ENCODE measurements at places on chromosomes 3 and 15.

DNA sequence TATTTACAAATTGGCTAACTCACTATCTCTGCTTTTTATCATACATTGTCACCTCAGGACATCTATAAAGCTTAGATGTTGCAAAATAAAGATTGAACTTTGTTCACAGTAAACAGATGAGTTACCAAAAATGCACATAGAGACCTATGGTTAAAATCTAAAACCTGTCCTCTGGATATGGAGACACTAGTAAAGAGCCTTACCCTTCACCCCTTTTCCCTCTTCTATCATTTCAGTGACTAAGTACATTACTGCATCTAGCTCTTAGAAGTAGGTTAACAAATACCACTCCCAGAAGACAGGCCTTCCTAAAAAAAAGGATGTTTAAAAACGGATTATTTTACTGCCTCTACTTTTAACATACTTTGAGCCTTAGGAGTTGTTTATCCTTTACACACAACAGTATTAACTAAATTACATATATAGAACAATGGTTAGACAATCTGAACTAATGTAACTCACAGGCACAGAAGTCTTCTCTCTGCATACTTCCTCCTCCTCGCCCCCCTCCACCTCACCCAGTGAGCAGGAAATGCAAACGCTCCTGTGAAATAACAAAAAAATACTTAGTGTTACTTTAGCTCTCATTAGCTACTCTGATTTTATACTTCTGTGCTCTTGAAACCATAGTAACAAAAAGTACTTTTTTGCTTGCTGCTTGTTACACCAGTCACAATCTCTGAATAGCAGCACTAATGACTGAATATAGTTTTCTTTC lies 23.3 kb downstream of the IREB2 start:
- no peak for DNase-seq

GRCh38 chr3:107999215-107999775 lies 91.5 kb downstream of the CD47 start:
- DNase-seq = no peak

DNA sequence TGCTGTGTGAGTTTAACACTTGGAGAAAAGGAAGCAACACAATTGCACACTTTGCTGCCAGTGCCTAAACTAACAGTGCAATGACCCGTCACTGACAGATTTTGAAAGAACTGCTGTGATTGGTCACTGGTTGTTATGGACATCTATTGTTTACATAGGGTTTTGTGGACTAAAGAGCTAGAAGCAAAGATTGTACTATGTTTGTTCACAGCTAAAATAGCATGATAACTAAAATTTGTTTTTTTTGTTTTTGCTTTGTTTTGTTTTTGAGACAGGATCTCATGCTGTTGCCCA lies 112.4 kb upstream of the GOLGA8J start:
- no peak for DNase-seq

DNA sequence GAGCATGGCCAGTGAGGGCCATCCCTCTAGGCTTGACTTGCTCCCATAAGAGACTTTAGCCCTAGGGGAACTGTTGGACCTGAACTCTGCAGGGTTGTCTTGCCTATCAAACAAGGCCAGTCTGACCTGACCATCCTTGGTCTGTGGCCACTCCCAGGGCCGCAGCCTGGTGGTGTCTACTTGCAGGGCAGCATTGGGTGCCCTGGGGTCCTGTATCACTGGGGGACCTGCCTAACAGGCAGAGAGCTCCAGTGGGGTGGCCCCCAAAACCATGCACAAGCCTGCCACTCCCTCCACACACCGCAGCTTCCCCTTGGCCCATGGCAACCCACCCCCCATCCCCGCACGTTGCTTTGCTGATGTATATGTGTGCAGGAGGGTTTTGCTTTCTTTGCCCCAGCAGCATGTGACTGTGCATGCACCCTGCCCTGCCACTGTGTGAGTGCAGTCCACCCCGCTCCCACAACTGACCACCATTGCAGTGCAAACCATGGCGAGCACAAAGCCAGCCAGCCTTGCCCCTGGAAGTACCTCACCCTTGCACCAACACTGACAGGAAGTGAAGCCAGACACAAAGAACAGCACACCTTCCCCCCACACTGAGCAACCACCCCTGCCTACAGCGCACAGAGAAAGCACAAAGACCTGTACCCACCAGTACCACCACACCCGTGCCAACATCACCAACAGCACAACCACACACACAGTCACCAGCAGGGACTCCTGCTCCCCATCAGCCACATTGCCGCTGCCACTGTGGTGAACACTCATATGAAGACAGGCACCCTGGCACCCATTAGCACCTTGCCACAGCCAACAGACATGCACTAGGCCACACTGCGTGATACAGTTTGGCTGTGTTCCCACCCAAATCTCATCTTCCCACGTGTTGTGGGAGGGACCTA lies 88.8 kb downstream of the SENP7 start:
- DNase-seq = no peak

DNA sequence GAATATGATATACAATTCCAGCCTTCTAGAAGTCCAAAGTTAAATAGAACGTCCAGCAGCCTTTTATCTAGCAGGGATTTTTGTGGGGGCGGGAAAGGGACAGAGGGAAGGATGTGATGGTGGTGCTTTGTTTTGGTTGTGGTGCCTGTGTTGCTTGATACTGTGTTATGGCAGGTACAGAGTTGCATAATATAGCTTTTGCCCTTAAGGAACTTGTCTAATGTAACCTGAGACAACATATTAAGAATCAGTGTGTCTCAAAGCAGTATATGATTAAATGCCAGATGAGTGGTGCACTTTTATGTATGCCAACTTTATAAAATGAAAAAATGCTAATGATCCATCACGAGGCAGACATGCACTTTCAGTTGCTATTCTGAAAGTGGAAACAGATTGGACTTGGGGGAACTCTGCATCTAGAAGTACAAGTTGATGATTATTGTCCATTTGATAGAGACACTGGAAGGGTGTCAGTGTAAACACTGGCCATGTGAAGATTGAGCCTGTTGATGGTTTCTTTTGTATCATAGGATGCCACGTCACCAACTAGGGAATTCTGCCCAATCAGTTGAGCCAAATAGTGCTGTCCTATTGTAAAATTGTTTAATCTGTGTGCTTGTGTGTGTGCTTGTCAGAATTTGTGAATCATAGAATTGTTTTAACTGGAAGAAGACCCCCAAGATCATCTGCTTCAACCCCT lies 23.0 kb downstream of the NEO1 start:
- no peak for DNase-seq

- DNase-seq = no peak
These were observed 87.1 kb downstream of the ADAMTS17 start for GRCh38 chr15:100254691-100255090.

- DNase-seq = peak; percentile 92
These were observed 143.2 kb upstream of the PRR20G start for GRCh38 chr3:127431066-127431465.

GRCh38 chr3:57256844-57257243 lies 29.3 kb downstream of the APPL1 start:
- DNase-seq = no peak

DNA sequence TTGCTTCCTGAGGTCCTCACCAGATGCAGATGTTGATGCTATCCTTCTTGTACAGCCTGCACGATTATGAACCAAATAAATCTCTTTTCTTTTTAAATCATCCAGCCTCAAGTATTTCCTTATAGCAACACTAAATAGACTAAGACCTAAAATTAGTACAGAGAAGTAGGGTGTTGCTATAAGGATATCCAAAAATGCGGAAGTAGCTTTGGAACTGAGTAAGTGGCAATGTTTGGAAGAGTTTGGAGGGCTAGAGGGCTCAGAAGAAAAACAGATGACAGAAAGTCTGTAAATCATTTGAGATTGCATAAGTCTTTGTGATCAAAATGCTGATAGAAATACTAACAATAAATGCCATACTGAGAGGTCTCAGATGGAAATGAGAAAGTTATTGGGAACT lies 894.9 kb downstream of the DIPK2A start:
- DNase-seq = no peak

DNA sequence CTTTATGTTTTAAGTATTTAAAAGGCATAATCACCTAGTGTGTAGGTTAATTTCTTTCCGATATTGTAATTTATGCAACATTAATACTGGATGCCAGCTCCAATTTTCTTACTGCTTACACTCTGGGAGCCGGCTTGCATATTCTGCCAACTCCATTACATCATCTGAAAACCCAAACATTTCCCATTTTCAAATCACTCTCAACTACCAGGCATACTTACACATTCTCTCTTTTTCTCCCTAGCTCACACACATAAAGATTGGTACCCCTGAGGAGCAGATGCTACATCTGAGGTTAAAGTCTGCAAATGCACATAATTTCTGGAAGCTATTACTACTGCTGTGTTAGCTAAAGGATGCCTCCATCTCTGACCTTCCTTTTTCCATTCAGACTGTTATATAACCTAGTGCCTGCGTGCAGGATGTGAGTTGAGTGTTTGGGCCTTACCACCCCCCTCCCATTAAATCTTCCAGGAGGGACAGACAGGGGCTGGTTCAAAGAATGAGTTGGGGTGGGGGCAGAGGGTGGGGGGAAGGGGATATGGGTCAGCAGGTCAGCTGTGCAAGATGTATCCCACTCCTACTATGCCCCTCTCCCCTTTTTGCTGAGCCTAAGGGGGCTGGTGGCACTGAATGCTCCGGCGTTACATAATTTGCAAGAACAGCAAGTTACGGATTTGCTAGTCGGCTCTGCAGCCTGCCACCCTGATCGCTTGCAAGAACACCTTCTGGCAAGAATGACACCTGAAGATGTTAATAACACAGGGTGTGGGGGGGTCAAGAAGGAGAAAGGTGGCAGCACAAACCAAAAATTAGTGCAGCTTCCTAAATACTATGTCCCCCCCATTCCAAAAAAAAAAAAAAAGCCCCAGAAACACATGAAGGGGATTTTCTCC lies 2.5 kb downstream of the RORA start:
- peak; percentile 40 for DNase-seq

GRCh38 chr3:171380711-171381425 lies 79.3 kb downstream of the TNIK start:
- peak; percentile 81 for DNase-seq

DNA sequence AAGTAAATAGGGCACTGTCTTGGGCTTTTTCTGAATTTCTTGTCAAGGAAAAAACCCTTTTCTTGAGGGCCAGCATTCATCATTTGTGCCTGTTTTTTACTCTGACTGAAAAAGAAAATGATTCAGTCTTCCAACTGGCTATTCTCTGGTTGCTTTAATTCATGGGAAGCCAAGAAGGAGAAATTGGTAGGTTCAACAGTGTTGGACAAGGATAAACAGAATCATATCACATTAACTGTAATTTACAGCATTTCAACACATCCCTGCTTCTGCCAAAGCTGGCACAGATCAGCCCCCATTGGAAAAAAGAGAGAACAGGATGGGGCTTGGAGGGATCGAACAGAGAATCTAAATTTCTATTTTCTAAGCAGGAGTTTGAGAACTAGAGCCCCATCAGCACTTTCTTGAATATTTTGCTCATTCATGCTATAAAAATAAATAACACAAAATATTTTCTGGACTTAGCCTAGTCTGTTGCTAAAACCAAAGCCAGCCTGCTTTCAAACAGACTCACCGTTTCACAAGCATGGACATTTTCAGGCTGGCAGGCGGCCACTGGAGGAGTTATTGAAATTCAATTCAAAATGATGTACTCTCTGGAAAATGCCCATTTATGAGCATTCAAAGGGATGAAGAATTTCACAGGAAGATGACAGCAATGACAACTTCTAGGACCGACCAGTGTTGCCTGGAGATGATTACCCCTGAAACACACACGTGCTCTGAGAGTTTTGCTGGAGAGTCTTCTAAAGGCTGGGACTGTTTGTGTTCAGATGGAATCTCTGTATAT lies 181.2 kb downstream of the WNT5A start:
- no peak for DNase-seq

DNA sequence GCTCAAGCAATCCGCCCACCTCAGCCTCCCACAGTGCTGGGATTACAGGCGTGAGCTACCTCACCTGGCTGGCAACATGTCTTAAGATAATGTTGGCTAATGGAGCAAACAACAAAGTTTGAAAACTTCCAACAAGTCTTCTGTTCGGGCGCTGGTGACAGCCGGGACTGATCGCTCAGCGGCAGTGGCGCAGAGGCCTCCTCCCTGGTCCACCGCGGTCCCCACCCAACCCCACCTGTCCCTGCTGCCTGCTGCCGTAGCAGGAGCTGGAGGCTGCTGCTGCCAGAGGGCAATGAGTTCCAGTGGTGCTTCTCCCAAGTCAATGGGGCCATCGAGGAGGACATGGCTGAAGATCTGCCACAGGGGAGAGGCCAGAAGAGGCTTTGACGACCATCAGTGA lies 12.1 kb downstream of the DLEC1 start:
- no peak for DNase-seq

- no peak for DNase-seq
These were observed 30.5 kb downstream of the GYG1 start for GRCh38 chr3:149021830-149022229.

GRCh38 chr3:46705751-46706552 lies 4.8 kb downstream of the TMIE start:
- DNase-seq = no peak

DNA sequence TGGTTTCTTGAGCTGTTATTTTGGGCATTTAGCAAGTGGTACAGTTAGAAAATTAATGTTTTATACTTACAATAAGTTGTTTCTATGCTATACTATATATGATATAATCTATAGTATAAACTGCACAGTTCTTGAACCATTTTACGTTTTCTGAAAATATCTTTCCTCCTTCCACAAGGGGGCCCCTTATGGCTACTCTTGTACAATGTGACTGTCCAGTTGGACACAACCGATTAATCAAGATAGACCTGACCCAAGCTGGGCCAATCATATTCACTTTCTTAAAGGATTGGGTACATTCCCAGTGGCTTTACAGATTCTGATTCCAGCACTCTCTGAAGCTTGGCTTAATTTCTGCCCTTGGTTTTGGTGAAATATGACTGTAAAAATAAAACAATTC lies 953.4 kb downstream of the AGBL1 start:
- DNase-seq = no peak

- no peak for DNase-seq
These were observed 6.7 kb downstream of the VGLL3 start for GRCh38 chr3:86984271-86984670.

DNA sequence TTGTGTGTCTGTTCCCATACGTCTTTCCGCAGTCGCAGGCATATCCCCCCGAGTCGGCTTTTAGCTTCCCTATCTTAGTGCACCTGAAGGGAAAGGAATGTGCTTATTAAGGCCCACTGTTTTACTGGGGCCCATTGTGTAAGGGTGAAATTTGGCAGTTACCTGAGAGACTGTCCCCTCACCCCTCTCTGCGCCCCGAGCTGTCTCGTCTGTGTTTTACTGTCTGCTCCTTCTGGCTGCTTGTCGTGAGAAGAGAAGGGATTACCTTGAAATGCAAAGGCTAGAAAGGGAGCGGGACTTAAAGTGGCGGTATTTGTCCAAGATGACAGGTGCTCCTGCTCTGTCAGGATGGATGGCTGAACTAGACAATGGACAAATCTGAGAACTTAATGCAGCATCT lies 233.0 kb upstream of the POU1F1 start:
- DNase-seq = no peak

GRCh38 chr15:73464602-73465001 lies 21.6 kb downstream of the REC114 start:
- DNase-seq = no peak
